ENCODE measurements at places on chromosomes 16 and 17. TPM values are rescaled to one million over a fixed set of nuclear protein-coding genes. Genes with fewer than 3 reads are reported as not detected.

TNP2 gene
- total RNA-seq = not detected

ZNF232 gene
- total RNA-seq = 14.8 TPM

WNT3 gene
- 1.0 TPM for total RNA-seq

FSCN2 gene
- 5.5 TPM for total RNA-seq

SLC16A6 gene
- total RNA-seq = 10.2 TPM

LITAF gene
- 124 TPM for total RNA-seq

MT3 gene
- not detected for total RNA-seq

TPSB2 gene
- total RNA-seq = not detected

CDH13 gene
- not detected for total RNA-seq

STAC2 gene
- total RNA-seq = not detected

SRCIN1 gene
- total RNA-seq = 0.24 TPM

KRTAP4-6 gene
- not detected for total RNA-seq

CCL18 gene
- not detected for total RNA-seq

KRT9 gene
- total RNA-seq = not detected

MMP25 gene
- 0.34 TPM for total RNA-seq

TPSAB1 gene
- not detected for total RNA-seq

ABCC11 gene
- not detected for total RNA-seq

KRTAP1-5 gene
- total RNA-seq = not detected

ITGA2B gene
- not detected for total RNA-seq

SPN gene
- total RNA-seq = 2.4 TPM

GALK1 gene
- total RNA-seq = 22.9 TPM

CFAP119 gene
- total RNA-seq = 8.8 TPM

RNF43 gene
- total RNA-seq = 1.5 TPM

CDRT4 gene
- 3.6 TPM for total RNA-seq

CPD gene
- 8.2 TPM for total RNA-seq

FBF1 gene
- 13.2 TPM for total RNA-seq

CDK3 gene
- total RNA-seq = 14.1 TPM

KCNJ2 gene
- not detected for total RNA-seq

CCL2 gene
- total RNA-seq = 2.1 TPM

PRAC1 gene
- not detected for total RNA-seq

RANBP10 gene
- total RNA-seq = 25.2 TPM

MYH1 gene
- total RNA-seq = not detected

KIFC3 gene
- 0.27 TPM for total RNA-seq

PIK3R6 gene
- total RNA-seq = 0.91 TPM

DNAJA3 gene
- 55.3 TPM for total RNA-seq

PLCD3 gene
- total RNA-seq = 0.61 TPM

CYGB gene
- 0.49 TPM for total RNA-seq

C16orf74 gene
- 18.3 TPM for total RNA-seq

TPSD1 gene
- total RNA-seq = not detected

C1QTNF1 gene
- total RNA-seq = not detected

ADAD2 gene
- total RNA-seq = not detected

RDM1 gene
- not detected for total RNA-seq

LRRC75A gene
- 0.98 TPM for total RNA-seq

SLC52A1 gene
- 0.09 TPM for total RNA-seq

CLEC3A gene
- not detected for total RNA-seq

TMEM100 gene
- not detected for total RNA-seq

CAPNS2 gene
- total RNA-seq = not detected

SLC12A3 gene
- total RNA-seq = 5.0 TPM

CLEC10A gene
- total RNA-seq = not detected

All from activated B cell treated with CpG ODN at 0.5 μM for 24 hours (primary cell).